ENCODE measurements at places on chromosomes 7 and 10. TPM values are rescaled to one million over a fixed set of nuclear protein-coding genes. Genes with fewer than 3 reads are reported as not detected.

Gene PNLIP
- not detected for total RNA-seq

DNA sequence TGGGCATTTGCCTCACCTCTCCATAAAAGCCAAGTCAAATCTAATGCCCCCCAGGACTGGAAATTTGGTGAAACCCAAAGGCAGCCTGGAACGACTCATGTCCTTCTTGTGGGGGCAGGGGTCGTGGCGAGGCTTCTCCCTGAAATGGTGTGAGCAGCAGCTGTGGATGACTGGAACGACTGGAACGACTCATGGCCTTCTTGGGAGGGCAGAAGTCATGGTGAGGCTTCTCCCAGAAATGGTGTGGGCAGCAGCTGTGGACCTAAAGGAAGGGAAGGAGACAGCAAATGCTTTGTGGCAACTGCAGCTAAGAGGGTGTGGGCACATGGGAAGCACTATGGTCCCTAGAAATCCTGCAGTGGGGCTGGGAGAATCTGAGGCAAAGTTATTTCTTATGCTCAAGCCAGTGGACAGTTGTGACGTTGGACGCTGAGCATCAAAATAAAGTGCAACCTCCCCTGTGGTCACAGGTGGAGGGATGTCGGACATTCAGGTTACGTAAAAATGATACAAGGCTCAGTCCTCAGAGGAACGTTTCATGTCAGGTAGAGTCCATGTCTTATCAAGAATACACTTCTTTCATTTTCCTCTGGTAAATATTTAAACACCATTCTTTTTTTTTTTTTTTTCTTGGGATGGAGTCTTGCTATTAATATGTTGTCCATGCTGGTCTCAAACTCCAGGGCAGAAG is 107.0 kb upstream of the KIF5B start:
- no peaks in the 10 kb centered on the region for H3K36me3 ChIP-seq
- no peak overlapping the region for H3K27ac ChIP-seq
- no peak overlapping the region for H3K4me3 ChIP-seq
- no peaks in the 10 kb centered on the region for H3K27me3 ChIP-seq
- H3K4me1 ChIP-seq = no peaks in the 10 kb centered on the region

DNA sequence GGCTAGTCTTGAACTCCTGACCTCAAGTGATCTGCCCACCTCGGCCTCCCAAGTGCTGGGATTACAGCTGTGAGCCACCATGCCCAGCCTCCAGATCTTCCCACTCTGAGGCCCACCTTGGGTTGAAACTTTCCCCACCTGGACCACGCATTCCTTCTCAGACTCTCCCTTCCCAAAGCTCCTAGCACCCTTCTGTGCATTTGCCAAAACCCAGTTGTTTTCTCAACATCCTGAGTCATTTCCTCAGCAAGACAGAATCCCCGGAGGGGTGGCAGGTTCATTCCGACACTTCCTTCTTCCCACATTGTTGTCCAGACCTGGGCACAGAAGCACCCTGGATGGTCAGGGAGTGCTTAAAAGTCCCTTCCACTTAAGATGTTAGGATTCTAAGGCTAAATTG is 28.9 kb downstream of the BAG3 start:
- H3K4me1 ChIP-seq = peaks cover 33% of the 10 kb centered on the region
- H3K27ac ChIP-seq = peak overlapping the region; percentile 46
- H3K4me3 ChIP-seq = no peak overlapping the region
- no peaks in the 10 kb centered on the region for H3K27me3 ChIP-seq
- peak; percentile 57 for DNase-seq

Gene MNX1
- not detected for total RNA-seq

Gene RAB19
- total RNA-seq = 6.2 TPM

Gene MRPS17
- 5.2 TPM for total RNA-seq

GRCh38 chr7:134522601-134523000 is 4.8 kb upstream of the AKR1B10 start:
- no peaks in the 10 kb centered on the region for H3K4me1 ChIP-seq
- no peaks in the 10 kb centered on the region for H3K36me3 ChIP-seq
- H3K4me3 ChIP-seq = no peak overlapping the region
- H3K27me3 ChIP-seq = no peaks in the 10 kb centered on the region
- H3K27ac ChIP-seq = no peak overlapping the region
- DNase-seq = no peak

Gene CPEB3
- total RNA-seq = 8.4 TPM

- no peak overlapping the region for H3K27ac ChIP-seq
- no peak overlapping the region for H3K4me3 ChIP-seq
- no peaks in the 10 kb centered on the region for H3K27me3 ChIP-seq
- H3K4me1 ChIP-seq = no peaks in the 10 kb centered on the region
These were observed 20.0 kb downstream of the LRRD1 start for GRCh38 chr7:92158660-92159575.
